Hindlimb muscle (tissue), 1 donor: ENCODE measurements at places on chromosomes 7 and 10.

DNA sequence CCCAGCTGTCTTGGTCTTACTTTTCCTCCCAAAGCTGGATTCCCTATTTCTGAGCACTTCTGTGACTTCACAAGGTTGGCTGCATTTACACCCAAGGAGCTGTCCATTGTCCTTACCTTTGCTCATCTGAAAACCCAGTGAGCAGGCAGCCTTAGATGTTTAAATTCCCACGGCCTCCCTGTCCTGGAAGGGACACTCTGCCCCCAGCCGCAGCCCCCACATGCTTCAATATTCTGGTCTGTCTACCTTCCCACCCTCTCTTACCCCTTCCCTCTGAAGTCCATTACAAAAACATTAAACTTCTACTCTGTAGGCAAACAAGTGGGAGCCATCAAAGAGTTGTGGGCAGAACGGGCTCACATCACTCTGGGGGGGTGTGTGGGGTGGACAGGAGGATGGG lies 73.8 kb upstream of the EFCAB10 start:
- peak; percentile 54 for DNase-seq

DNA sequence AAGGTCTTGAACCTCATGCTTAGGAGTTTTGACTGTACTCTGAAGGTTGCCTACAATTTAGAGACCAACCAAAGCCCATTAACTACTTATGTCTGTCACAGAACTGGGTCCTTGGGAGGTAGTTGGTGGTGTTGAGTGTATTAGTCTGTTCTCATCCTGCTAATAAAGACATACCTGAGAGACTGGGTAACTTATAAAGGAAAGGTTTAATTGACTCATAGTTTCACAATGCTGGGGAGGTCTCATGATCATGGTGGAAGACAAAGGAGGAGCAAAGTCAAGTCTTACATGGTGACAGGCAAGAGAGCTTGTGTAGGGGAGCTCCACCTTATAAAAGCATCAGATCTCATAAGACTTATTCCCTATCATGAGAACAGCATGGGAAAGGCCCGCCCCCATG lies 319.6 kb upstream of the ZMIZ1 start:
- DNase-seq: no peak

DNA sequence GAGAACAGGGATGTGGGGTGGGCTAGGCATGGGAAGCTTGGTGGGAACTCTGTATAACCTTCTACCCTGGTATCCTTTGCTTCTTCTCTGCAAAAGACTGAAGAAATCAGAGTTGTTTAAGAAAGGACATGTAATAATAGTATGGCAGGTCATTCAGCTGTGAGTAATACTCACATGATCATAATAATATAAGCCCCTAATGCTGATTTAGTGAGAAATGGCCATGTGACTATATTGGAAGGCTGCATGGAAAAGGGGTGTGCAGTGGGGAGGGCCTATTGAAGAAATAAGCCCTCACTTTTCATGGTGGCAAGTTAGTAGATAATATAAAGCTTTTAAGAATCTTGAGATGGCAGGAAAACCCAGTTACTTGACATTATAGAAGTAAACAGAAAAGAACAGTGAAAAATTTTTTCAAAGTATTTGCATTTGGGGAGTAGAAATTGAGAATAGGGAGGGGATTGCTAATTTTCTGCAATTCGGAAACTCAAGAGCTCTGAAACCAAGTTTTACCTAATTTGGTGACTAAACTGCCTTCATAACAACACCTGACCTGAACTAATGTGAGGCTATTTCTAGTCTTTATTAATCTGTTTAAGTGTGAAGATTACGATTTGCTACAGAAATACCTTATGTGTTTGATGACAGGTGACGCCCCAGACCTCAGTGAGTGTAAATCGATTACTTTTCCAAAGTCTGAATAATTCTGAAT lies 44.4 kb downstream of the ATXN7L1 start:
- DNase-seq: no peak

- no peak for DNase-seq
Observed at GRCh38 chr10:7787150-7787856, 490 bp downstream of the KIN start.

DNA sequence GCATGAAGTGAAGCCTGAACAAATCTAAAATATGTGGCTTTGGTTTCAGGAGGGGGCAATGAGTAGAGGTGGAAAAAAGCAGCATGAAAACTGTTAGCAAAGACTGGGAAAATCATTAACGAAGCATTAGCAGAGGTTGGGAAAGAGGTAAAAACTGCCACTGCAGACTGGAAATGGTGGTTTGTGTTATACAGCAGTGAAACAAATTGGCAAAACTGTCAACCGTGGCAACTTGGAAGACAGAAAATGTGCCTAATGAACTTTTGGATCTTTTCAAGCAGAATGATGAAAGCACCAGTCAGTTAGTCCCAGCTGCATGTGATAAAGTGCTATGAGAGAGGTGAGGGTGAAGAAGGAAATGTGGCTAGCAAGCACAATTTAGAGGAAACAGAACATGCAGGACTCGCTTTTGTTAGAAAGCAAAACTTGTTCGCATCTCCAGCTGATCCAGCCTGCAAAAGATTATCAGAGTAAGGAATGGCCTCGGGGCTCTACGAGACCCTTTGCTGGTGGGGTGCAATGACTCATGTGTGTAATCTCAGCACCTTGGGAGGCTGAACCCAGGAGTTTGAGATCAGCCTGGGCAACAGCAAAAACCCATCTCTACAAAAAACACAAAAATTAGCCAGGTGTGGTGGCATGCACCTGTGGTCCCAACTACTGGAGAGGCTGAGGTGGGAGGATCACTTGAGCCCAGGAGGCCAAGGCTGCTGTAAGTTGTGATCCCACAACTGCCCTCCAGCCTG lies 45.7 kb downstream of the SKIDA1 start:
- no peak for DNase-seq

DNA sequence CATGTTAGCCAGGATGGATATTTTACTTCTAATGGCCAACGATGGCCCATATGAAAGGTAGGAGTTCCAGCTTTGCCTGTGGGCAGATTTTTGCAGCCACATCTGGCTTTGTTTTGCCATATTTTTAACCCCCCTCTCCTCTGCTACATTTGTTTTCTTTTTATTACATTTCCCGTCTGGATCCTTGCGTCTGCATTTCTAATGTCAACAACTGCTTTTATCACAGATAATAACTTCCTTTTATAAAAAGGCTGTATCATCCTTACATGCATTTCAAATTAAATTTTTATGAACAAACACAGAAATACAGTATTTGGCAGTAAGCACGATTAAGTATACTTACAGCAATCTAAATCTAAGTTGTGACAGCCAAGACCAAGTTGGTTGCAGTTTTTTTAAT lies 156.0 kb downstream of the BAMBI start:
- no peak for DNase-seq

- no peak for DNase-seq
Observed at GRCh38 chr7:42210779-42211178, 26.2 kb downstream of the GLI3 start.

- no peak for DNase-seq
Observed at GRCh38 chr10:94006591-94007550, 13.1 kb downstream of the PLCE1 start.

DNA sequence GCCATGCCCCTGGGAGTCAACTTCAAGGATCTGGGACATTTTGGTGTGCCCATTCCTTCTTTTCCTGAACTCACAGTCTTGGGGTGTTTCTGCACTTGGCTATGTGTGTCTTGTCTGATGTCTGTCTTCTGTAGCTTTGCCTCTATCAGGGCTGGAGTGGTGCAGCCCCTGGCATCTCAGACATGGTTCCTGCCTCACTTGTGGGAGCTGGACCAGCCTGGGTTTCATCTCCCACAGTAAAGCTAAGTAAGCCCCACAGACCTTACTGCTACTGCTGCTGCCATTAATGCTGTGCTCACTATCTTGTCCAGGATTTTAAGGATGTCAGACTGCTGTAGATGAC lies 59.0 kb downstream of the ADCYAP1R1 start:
- DNase-seq: no peak

- no peak for DNase-seq
Observed at GRCh38 chr7:106840342-106840741, 24.7 kb upstream of the PIK3CG start.

DNA sequence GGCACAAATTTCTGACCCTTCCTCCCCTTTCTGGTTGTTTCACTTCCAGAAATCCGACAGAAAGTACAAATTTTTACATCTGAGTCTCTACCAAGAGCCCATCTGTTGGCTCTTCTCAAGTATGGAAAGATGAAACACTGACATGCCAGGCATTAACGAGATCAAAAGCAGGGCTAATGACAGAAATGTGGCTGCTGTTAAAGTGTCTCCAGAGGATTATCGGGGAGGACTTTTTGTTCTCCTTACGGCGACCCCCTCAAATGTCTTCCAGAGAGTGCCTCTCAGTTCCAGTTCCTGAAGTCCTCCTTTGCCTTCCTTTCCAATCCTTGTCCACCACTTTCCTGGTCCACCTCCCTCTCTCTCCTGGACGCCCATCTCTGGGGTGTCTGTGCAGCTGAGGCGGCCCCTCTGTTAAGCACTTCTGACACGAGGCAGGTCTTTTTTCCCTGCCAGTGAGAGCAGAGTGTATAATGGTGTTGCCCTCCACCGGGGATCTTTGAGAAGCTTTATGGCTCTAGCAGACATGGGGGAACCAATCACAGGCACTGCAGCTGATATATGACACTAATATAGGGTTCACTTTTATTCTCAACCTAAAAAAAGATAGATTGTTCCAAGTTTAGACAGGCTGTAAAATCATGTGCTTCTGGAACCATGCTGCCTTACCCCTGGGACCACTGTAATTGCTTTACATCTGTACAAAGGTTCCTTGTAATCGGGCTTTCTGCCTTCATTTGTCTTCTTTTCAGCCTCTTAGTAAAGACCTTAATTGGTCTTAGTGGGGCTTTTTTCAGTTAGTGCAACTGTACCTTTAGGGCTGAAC lies 757.1 kb downstream of the AUTS2 start:
- no peak for DNase-seq

GRCh38 chr7:1533255-1533546 lies 2.7 kb downstream of the MAFK start:
- no peak for DNase-seq

DNA sequence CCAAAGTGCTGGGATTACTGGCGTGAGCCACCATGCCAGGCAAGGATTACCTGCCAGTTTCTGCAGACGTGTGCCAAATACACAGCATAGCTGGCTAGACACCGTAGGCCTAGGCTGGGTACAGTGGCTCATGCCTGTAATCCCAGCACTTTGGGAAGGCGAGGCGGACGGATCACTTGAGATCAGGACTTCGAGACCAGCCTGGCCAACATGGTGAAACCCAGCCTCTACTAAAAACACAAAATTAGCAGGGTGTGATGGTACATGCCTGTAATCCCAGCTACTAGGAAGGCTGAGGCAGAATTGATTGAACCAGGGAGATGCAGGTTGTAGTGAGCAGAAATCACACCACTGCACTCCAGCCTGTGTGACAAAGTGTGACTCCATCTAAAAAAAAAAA lies 868 bp downstream of the RFC2 start:
- no peak for DNase-seq

DNA sequence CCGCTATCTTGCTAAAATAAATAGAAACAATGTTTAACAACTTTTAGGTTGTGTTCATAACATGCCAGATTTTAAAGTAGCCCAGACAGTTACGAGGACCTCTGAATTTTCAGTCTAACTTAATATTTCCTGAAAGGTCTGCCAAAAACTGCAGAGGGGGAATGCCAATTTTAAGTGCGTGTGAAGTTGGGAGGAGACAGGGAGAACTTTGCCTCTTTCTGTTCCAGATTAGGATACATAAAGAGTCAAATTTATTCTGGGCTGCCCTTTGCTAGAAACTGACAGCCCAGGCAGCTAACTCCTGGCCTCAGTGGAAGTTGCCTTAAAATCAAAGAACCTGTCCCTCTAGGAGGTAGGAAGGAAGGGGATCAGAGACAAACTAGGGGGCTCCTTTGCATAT lies 52.3 kb upstream of the PIP4K2A start:
- DNase-seq: no peak

- DNase-seq: no peak
Observed at GRCh38 chr10:121091961-121092719, 241.0 kb downstream of the WDR11 start.

GRCh38 chr7:151486074-151486473 lies 33.6 kb downstream of the RHEB start:
- no peak for DNase-seq

GRCh38 chr10:70191161-70191971 lies 21.1 kb upstream of the SAR1A start:
- DNase-seq: no peak

DNA sequence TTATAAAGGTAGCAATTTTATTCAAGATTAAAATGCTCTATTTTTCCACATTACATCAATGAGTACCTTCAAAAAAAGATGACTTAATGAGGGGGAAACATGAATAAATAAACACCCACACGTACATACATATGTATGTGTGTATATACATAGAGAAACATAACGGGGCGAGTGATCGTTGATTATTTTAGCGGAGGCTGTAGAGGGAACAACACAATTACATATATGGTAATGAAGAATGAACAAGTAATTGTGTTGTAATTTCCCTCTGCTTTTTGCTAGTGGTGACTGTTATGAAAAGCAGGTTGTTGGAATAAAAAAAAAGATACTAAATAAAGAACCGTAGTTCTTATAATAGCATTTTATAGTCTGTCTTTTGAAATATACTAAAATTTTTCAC lies 63.2 kb downstream of the CACNB2 start:
- no peak for DNase-seq
